ENCODE measurements at places on chromosomes 3 and 15. TPM values are rescaled to one million over a fixed set of nuclear protein-coding genes. Genes with fewer than 3 reads are reported as not detected.

ARGFX gene
- polyA plus RNA-seq, result not detected

SH2D7 gene
- polyA plus RNA-seq, result not detected

WDR93 gene
- 0.39 TPM for polyA plus RNA-seq

GASK1A gene
- 2.2 TPM for polyA plus RNA-seq

UROC1 gene
- not detected for polyA plus RNA-seq

CRYGS gene
- polyA plus RNA-seq, result 3.2 TPM

BRPF1 gene
- 0.85 TPM for polyA plus RNA-seq

ARIH2 gene
- 11.0 TPM for polyA plus RNA-seq

EIF4A2 gene
- 1,904 TPM for polyA plus RNA-seq

FES gene
- polyA plus RNA-seq, result not detected

DIPK2A gene
- 439 TPM for polyA plus RNA-seq

KIF7 gene
- polyA plus RNA-seq, result 0.85 TPM

GPR87 gene
- polyA plus RNA-seq, result not detected

GATM gene
- polyA plus RNA-seq, result 23.8 TPM

EPB42 gene
- not detected for polyA plus RNA-seq

CIDEC gene
- polyA plus RNA-seq, result not detected

CYP8B1 gene
- polyA plus RNA-seq, result not detected

TMEM212 gene
- polyA plus RNA-seq, result not detected

LTF gene
- polyA plus RNA-seq, result not detected

PTH1R gene
- 2.5 TPM for polyA plus RNA-seq

PODXL2 gene
- 3.2 TPM for polyA plus RNA-seq

MOBP gene
- 2.7 TPM for polyA plus RNA-seq

SSUH2 gene
- polyA plus RNA-seq, result not detected

COL8A1 gene
- 4.9 TPM for polyA plus RNA-seq

RCCD1 gene
- 1.2 TPM for polyA plus RNA-seq

GANC gene
- polyA plus RNA-seq, result 3.2 TPM

AQP9 gene
- not detected for polyA plus RNA-seq

SLC15A2 gene
- 4.4 TPM for polyA plus RNA-seq

RPL39L gene
- 13.8 TPM for polyA plus RNA-seq

CYP11A1 gene
- 1.3 TPM for polyA plus RNA-seq

NANOGP8 gene
- not detected for polyA plus RNA-seq

IL17RE gene
- polyA plus RNA-seq, result 0.42 TPM

All from Purkinje cell (primary cell).